Activated T-cell treated with anti-CD3 and anti-CD28 coated beads for 24 hours (primary cell): ENCODE measurements at places on chromosomes 11 and 22.

- DNase-seq = no peak
Observed at GRCh38 chr11:78291503-78292108, 102.9 kb downstream of the USP35 start.

GRCh38 chr11:74256378-74257133 lies 54.9 kb downstream of the P4HA3 start:
- no peak for DNase-seq

GRCh38 chr22:31588970-31589675 lies 72.9 kb downstream of the PISD start:
- no peak for DNase-seq

GRCh38 chr11:128505449-128506065 lies 81.8 kb downstream of the ETS1 start:
- no peak for DNase-seq

- DNase-seq = peak; percentile 71
Observed at GRCh38 chr22:45240810-45241631, at the start of gene KIAA0930. Gene KIAA0930, minus strand, starts transcription at chr22:45240894. Its CDS starts 191 bp downstream, at chr22:45240703.

GRCh38 chr11:128502726-128503125 lies 84.6 kb downstream of the ETS1 start:
- DNase-seq = no peak

DNA sequence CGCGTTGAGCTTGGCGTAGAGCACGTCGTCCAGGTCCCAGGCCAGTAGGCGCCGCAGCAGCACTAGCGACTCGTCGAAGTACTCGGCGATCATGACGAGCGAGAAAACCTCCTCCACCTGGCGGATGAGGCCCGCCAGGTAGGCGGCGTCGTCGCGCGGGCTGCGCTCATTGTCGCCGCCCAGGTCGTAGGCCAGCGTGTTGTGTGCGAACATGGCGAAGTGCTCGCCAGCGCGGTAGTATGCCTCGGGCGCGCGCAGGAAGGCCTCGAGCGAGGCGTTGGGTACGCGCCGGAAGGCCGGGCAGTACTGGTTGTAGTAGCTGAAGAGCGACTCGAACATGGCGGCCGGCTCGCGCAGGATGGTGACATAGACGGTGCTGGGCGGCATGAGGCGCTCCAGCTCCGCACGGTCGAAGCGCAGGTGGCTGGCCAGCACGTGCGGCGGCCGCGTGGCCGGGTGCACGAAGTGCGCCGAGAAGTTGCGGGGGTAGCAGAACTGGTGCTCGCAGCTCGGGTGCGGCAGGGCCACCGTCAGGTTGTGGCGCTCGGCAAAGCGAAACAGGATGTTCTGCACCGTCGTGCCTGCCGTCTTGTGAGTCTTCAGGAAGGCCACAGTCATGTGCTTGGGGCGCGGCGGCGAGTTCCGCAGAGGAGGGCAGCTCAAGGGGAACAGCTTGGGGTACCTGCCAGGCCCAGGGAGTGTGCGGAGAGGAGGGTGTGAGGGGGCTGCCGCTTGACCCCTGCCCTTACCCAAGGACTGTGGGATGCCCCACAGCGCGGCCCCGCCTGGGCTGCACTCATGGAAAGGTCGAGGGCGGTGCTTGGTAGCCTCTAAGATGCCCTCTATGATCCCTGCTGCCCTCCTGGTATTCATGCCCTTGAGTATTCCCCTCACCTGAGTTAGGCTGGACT lies 5.7 kb downstream of the GAL3ST3 start:
- DNase-seq = no peak

GRCh38 chr22:38724926-38725571 lies 19.3 kb downstream of the GTPBP1 start:
- no peak for DNase-seq

GRCh38 chr11:4181782-4182721 lies 87.5 kb downstream of the RRM1 start:
- no peak for DNase-seq

GRCh38 chr22:39519681-39520225 lies 609 bp upstream of the ATF4 start:
- peak; percentile 95 for DNase-seq

GRCh38 chr11:34028425-34028824 lies 23.1 kb upstream of the CAPRIN1 start:
- DNase-seq = no peak

DNA sequence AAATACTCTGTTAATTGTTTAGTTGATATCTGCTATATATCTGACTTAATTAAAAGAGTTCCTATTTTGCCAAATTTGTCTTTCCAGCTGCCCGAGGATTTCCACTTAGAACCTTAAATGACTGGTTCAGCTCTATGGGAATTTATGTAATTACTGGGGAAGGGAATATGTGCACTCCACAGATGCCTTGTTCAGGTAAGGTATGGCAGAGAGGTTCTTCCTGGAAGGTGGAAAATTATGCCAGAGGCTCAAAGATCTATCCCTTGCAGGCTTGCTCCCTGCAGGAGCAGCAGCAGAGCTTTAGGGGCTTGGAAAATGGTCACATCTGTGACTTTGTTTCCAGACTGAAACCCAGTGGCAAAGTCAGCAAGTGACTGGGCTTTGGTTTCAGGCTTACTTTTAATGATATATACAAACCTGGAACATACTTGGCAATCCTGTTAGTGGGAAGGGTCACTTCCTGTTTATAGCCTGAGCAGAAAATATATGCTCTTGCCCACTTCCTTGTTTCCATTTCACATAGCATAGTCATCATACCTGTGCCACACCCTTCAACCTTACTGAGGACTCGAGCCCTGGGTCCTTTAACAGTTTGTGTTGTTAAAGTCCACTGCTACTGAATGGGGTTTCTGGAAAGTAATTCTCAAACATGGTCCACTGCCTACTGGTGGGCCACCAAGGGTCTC lies 23.7 kb downstream of the WBP2NL start:
- DNase-seq = no peak

DNA sequence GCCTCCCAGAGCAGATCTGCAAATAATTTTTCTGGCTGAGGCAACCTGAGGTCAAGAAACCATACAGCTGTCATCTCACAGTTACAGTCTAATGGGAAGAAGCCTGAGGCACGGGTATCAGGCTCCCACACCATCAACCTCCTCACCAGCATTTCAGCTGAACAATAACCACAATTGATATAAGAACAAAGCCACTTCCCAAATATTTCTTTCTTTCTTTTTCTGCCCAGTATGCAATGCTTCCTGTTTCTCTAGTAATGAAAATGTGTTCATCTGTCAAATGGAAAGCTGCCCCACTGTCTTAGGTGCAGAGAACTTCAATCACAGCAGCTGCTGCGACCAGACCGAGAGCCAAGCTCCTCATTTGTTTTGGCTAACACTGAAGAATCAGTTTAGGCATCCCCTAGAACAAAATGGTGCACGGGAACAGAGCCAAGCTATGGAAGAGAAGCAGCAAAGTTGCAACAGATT lies 108.4 kb downstream of the BLID start:
- no peak for DNase-seq

GRCh38 chr11:21711341-21711740 lies 481.5 kb upstream of the ANO5 start:
- DNase-seq = no peak

DNA sequence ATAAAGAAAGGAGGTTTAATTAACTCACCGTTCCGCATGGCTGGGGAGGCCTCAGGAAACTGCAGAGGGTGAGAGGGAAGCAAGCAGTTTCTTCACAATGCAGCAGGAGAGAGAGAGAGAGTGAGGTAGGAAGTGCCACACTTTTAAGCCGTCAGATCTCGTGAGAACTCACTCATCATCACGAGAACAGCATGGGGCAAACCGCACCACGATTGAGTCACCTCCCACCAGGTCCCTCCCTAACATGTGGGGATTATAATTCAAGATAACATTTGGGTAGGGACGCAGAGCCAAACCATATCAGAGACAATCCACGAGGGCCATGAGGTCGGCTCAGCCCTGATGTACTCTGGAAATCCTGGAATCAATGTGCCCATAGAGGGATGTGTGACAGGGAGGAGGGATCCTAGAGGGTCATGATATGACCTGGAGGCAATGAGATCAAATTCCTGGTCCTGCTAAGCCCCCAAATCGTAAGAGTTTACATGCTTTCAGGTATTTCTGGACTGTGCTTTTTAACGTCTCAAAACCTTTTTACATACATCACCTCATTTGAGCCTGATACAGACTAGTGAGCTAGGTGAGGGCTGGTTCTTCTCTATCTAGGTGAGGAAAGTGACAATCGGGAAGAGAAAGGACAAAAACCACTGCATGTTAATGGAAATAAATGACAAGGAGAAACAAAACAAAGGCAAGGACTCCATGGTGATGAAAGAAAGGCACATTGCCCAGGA lies 19.5 kb upstream of the RASSF10 start:
- DNase-seq = no peak

DNA sequence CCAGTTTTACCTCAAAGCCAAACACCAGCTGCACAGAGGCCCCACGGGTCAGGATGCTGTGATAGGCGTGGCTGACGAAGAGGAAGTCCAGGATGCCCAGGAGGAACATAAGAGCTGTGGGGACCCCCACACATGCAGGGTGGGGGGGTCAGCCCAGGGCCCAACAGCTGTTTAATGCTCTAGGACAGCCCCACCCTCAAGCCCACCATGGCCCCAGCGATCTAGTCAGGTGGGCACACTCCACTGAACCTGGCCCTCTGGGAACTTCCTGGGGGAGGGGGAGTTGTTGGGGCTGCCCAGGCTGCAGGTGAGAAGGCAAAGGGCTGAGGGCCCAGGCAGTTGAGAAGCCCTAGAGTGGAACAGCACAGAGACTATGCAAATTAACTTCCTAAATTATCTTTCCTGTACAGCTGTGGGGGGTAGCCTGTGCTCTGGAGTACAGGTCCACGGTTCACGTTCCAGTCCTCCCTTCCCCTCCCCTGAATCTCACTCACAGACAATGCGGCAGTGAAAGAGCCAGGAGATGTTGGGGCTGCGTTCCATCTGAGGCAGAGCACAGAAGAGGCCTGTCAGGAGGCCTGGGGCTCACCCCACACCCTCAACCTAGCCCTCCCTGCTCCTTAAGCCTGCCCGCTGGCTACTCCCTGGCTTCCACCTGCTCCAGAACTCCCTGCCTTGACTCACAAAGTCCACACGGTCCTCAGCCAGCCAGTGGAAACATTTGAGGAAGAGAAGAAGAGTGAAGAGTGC lies 1.9 kb downstream of the SYVN1 start:
- DNase-seq = no peak

DNA sequence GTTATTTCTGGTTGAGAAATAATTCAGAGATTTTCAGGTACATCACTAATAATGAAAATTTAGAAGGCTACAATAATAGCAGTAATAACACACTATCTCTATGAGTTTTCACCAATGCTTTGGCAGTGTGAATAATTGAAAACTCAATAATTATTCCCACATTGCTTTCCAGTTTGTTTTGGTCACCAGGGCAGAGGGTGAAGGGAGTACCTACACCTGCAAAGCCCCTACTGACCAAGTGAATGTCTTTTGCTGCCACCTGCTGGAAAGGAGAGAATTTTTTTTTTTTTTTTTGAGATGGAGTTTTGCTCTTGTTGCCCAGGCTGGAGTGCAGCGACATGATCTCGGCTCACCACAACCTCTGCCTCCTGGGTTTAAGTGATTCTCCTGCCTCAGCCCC lies 3.2 kb downstream of the NELL1 start:
- no peak for DNase-seq

GRCh38 chr11:67572747-67573419 lies 10.7 kb upstream of the GSTP1 start:
- no peak for DNase-seq

GRCh38 chr11:112734207-112734606 lies 227.0 kb upstream of the NCAM1 start:
- DNase-seq = no peak

GRCh38 chr11:34809191-34810106 lies 106.7 kb downstream of the APIP start:
- DNase-seq = no peak

- no peak for DNase-seq
Observed at GRCh38 chr11:128596250-128596649, 8.9 kb upstream of the ETS1 start.

- DNase-seq = no peak
Observed at GRCh38 chr22:36417281-36417686, 29.5 kb upstream of the MYH9 start.

DNA sequence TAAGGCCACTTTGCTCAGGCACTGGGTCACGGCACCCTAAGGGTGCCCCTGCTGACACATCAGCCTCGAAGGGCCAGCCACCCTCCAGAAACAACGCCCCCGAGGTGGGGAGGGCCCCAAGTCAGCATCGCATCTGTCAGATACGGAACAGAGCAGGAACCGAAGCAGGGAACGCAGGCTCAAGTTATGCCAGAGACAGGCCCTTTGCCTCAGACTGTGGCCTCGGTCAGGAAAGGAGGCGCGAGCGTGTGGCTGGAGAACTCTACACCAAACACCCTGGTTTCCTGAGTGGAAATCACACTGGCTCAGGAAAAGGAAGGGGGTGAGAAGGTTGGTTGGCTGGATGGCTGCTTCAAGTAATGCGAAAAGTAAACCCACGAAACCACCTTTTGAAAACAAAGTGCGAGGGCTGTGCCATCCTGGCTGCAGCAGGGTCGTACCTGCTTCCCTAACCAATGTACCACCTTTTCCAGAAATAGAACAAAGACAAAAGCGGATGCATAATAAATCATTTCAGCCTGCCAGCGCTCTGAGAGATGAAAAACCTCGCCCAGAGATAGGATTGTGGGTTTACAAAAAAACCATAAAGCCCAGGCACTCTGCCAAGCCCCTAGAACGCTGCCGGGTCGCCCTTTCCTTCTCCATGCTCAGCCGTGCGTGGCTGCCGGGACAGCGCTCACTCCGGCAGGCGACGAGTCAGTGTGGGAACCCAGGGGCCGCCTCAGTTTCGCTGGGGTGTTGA lies 38.6 kb downstream of the TRMU start:
- no peak for DNase-seq

DNA sequence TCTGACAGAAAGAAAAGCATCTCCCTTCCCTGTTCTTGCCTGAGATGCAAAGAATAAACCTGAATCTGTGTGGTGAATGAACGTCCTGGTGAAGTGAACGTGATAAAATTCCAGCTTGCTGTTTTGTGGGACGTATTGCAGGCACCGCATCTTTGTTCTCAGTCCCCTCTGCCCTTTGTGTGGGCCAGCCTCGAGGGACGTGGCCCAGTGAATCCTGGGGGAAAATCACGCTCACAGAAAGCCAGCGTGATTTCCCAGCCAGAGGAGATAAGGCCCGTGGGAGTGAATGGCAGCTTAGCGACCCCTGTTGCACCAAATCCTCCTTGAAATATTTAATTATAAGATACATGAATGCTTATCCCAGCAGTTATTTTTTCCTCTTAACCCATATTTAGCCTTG lies 129.1 kb downstream of the COMMD9 start:
- no peak for DNase-seq

DNA sequence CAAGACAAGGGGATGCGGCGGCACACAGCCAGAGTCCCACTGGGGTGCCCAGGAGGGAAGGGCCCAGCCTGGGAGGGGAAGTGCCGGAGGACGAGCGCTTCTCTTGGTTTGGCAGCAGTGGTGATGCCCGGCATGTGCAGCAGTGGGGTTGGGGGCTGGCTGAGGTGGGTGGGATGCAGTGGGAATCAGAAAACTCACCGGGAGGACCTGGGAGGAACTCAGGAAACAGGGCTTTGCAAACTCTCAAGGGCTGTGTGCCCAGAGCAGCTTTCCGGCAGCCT lies 3.0 kb downstream of the FERMT3 start:
- DNase-seq = no peak

- DNase-seq = no peak
Observed at GRCh38 chr11:64247729-64248531, 1.2 kb upstream of the PPP1R14B start.

GRCh38 chr11:44483919-44484610 lies 81.4 kb upstream of the CD82 start:
- DNase-seq = no peak
